Choroid plexus epithelial cell (primary cell): ENCODE measurements at places on chromosomes 11 and 22.

GRCh38 chr11:132824642-132825041 is 707.7 kb downstream of the OPCML start:
- DNase-seq = no peak

DNA sequence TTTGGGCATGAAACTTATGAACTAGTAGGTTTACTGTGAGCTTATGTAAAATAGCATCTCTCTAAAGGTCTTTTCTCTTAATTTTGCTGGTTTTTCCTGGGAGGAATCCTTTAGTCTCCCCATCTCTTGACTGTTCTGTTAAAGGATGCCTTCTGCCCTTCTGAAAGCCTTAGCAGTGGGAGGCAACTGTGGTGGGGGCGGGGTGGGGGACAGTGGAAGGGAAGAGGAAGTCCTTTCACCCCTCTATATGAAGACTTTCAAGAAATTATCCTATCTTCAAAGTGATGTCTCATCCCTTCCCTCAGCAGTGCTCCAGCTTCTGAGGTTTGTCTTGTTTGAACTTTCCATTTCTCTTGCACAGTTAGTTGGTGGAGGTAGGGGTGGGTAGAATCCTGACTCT is 73.1 kb downstream of the ELP4 start:
- peak; percentile 1 for DNase-seq

DNA sequence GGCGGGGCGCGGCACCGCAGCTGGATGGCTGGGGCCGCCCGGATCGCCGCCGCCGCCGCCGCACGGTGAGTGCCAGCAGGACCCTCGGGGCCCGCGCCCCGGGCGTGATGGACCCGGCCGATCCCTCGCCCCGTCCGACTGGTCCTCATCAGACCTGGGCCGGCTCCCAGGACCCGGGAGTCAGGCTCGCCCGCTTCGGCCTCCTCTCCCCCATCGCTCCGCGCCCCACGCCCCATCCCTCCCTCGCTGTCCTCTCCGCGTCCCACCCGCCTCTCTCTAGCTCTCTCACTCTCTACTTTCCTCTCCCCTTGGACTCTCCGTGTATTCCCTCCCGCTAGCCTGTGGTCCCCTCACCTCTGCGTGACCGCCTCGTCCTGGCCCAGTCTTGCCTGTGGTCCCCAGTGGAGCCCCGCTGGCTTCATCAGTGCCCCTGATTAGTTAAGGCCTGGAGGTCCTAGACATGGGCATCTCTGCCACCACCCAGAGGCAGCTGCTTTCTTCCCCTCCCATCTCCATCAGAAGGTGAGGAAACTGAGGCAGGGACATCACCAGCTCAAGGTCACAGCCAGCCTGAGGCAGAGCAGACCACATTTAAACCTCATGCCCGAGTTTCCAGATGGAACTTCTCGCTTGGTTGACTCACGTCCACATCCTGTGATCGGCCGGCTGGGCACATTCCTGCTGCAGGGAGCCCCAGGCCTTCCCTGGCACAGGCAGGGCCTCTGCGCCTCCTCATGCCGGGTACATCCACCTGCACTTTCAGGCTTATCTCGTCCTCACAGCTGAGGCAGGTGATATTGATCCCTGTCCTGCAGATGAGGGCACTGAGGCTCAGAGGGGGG is 429 bp downstream of the SLC39A13 start:
- peak; percentile 83 for DNase-seq

DNA sequence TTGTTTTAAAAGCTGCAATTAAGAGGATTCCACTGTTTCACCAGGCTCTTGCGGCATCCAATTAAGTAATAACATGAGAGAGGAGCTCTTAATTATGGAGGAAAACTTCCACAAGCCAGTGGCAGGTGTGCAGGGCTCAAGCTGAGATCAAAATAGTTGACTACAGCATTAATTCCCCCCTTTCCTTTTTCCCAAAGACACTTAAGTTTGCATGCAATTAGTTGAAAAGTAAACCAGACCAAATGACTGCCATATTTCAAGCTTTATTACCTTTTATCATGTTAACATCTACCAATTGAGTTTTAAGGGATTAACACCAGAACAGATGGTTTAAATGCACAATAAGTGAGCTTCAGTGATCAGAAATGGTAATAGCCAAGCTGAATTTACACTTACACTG is 32.1 kb downstream of the FAM168A start:
- no peak for DNase-seq

- DNase-seq = no peak
These were observed 1.8 kb upstream of the PGA3 start for GRCh38 chr11:61201476-61201875.

GRCh38 chr11:70429724-70430521 is 31.6 kb downstream of the CTTN start:
- DNase-seq = no peak
